ENCODE measurements at places on chromosomes 6 and 20.

GRCh38 chr6:99119109-99120031, 171.6 kb upstream of the FBXL4 start:
- peak; percentile 76 for DNase-seq

- no peak for DNase-seq
These were observed 57.6 kb upstream of the MAP3K7 start for GRCh38 chr6:90644492-90644891.

DNA sequence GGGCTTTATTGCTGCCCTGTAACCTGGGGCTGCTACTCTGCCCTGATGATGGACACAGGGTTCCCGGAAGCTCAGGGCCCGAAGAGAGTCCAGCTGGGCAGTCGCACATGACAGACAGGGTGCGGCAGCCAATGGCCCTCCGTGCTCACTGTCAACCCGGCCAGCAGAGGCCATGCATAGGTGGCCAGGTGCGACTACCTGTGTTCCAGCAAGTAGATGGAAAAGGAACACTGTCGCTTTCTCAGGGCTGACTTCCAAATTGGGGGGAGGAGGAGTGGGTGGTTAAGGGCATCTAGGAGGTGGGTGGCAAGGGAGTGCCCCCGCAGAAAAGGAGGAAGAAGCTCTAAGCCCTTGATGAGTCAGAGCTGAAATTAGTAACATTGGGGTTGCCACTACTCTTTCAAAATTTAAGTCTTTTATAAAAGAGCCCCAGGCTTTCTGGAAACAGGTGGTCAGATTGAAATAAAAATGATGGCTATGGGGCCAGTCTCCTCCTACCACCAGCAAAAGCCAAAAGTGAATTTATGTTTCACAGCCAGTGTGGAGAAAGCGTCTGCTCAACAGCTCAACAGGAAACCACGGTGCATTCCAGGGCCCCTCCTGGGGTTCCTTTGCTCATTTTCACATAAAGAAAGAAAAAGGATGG, 2.3 kb upstream of the RAMACL start:
- DNase-seq = no peak

DNA sequence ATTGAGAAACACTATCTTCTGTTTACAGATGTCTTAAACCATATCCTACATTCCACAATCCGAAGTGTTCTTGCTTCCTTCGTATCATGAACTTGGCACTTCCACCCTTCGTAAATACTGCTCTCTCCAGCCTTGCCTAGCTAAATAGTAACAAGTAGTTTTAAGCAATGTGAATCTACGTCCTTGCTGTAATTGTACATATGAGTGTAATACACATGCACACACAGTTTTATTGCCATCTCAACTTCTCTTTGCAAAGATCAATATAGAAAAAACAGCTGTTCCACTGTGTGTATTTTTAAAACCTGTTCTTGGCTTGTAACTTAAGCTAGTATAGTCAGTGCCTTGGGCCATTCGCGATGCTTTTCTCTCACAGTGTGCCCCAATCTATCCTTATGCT, 1524.7 kb downstream of the GRIK2 start:
- DNase-seq = no peak

DNA sequence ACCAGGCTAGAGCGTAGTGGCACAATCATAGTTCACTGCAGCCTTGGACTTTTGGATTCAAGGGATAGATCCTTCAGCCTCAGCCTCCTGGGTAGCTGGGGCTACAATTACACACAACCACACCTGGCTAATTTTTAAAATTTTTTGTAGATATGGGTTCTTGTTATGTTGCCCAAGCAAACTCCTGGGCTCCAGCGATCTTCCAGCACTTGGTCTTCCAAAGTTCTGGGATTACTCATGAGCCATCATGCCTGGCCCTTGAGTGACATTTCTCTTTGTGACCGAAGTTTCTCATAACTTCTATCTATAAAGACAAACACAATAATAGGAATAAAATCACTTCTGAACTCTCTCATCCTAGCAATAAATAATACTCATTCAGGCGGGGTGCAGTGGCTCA, 26.1 kb upstream of the GMPR start:
- no peak for DNase-seq

DNA sequence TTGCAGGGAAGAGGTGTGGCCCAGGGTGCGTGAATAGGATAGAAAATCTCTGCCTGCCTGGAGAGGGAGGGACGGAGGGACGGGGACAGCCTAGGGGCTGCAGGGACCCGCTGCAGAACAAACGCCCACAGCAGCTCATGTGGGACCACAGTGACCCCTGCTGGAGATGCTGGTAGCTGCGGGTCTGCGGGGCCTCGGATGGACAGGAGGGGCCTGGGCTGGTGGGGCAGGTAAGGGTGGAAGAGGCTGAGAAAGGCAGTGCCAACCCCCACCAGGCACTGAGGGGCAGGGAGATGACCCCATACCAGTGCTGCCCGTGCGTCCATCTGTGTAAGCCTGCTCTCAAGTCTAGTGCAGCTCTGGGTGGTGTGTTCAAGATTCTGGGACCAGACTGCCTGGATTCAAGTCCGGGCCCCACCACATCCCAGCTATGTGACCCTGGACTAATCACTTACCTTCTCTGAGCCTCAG, 39.4 kb downstream of the KIAA1755 start:
- peak; percentile 44 for DNase-seq

GRCh38 chr6:133595111-133595761, 293.7 kb upstream of the TCF21 start:
- no peak for DNase-seq

DNA sequence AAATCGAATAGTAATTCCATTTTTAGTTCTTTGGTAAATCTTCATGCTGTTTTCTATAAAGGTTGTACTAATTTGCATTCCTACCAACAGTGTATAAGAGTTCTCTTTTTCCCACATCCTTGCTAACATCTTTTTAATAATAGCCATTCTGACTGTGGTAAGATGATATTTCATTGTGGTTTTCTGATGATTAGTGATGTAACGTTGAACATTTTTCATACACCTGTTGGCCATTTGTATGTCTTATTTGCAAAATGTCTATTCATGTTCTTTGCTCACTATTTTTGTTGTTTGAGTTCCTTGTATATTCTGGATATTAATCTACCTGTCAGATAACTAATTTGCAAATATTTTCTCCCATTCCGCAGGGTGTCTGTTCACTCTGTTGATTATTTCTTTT, 64.5 kb downstream of the LIN28B start:
- peak; percentile 86 for DNase-seq

DNA sequence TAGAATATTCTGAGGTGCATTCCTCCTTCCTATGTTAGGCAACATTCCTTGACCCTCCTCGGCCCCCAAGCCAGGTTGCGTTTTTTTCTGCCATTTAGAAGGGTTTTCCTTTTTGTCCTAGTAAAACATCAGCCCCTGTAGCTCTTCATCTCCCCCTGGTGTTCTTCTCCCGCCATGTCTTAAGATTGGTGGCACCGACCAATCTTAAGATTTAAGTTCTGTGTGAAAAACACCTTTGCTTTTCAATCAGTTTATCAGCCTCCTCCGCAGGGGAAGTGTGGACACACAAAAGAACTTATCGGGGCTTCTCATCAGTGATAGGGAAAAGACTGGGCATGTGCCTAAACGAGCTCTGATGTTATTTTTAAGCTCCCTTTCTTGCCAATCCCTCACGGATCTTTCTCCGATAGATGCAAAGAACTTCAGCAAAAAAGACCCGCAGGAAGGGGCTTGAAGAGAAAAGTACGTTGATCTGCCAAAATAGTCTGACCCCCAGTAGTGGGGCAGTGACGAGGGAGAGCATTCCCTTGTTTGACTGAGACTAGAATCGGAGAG, 719 bp upstream of the EDN1 start:
- DNase-seq = peak; percentile 24

DNA sequence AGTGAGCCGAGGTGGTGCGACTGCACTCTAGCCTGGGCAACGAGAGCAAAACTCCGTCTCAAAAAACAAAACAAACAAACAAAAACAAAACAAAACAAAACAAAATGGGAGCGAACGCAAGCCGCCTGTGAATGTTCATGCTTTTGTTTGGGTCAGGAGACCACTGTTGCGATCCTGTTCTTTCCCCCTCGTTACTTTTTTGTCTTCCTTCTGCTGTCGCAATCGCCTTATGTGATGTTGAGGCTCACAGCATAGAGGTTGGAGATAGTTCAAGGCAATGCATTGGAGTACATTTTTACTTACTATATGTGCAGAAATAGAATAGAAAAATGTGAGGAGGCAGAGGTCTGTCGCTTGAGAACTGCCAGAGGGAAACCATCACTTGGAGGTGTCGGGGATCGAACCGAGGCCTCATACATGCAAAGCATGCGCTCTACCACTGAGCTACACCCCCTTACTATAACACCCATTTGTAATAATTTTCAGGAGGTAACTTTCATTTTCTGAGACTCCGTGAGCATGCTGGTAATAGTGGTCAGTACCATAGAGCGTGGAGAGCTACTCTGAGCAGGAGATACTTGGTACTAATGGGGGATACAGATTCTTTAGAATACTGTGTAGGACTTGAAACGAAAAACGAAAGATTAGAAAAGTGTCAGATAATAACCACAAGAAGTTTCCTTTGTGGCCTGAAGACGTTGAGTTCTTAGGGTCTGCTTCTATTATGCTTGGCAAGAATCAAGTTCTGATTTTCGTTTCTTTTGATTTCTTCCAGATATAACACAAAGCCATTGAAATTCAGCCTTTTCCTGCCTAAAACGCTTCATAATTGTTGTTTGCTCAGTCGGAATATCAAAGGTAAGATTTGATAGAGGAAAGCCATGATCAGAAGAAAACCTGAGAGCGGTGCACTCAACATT, 121.1 kb downstream of the TRIM27 start:
- no peak for DNase-seq

GRCh38 chr20:11350126-11351005, 567.3 kb upstream of the BTBD3 start:
- no peak for DNase-seq

DNA sequence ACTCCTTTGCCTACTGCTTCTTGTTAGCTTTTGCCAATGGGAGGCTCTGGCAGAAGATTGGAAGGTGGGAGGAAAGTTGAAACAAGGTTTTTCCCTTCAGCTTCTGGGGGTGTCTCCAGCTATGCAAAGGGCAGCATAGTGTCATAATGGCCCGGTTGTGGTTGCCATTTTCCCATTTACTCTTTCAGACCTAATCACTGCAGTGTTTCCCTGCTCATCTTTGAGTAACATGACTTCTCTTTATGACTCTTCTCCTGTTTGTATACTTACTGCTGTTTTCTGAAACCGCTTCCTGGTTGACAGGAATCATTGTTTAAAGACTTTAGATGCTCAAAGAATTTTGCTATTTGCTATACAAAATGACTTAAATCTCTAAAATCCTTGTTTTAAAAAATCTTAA, 19.9 kb downstream of the NRN1 start:
- DNase-seq = no peak

DNA sequence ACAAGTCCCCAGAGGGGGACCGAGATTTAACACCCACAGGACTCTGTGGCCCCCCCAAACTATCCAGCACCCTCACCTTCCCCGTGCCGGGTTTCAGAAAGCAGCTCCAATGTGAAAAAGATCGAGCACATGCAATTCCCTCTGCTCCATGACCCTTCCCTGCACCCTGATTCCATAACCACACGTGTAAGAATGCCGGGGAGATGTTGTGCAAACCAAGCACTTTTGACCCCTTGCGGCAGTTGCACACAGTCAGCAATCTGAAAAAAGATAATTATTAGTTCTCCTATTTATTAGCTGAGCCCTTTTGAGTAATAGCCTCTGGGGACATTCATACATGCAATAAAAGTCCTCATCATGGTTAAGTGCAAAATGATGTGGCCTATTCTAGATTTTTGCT, 13.0 kb downstream of the FOXQ1 start:
- no peak for DNase-seq
